Amniotic stem cell (primary cell): ENCODE measurements at places on chromosomes 3 and 15.

DNA sequence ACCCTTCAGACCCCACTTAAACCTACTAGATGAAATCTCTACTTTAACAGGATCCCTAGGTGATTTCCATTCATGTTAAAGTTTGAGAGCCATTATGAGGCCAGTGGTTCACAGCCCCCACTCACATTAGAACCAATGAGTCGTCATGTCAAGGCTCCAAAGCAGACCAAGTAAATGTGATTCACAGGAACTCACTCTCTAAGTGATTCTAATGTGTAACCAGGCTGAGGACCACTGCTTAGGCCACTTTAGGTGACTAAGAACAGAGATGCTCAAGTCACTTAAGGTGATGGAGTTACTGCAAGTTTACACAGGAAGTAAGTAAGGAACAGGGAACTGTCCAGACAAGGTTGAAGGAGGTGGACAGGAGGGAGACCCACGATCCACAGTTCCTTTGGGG lies 7.7 kb downstream of the GALNT15 start:
- DNase-seq = no peak

DNA sequence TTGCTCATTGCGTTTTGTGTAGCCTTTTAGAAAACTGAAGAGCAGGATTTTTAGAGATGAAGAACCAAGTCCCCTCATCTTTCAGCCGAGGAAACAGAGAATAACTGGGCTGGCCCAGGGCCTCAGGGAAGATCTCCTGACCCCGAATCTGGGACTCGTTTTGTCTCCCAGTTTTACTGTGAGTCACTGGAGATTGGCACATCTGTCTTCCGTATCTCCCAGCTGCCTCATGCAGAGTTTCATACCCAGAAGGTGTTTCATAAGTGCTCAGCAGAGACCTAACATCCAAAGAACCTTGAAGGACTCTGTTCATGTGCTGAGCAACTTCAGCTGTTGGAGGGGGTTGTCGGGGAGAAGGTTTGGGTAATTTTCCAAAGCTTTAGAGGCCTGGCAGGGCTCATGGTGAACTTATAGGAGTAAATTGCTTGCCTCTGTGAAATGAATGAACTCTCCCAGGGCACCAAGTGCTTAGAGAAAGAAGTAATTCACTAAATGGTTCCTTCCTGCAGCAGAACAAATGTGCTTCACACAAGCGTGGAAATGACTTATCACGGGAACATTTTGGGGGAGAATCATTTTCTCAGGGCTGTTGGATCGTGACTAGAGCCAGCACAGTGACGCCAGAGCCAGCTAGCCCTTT lies 121.4 kb downstream of the FAM43A start:
- no peak for DNase-seq

- no peak for DNase-seq
Observed at GRCh38 chr15:100862162-100862561, 17.5 kb upstream of the ALDH1A3 start.

- DNase-seq = no peak
Observed at GRCh38 chr3:127264292-127264691, 23.6 kb downstream of the PRR20G start.

- no peak for DNase-seq
Observed at GRCh38 chr3:72288955-72289691, 504.2 kb upstream of the PROK2 start.

DNA sequence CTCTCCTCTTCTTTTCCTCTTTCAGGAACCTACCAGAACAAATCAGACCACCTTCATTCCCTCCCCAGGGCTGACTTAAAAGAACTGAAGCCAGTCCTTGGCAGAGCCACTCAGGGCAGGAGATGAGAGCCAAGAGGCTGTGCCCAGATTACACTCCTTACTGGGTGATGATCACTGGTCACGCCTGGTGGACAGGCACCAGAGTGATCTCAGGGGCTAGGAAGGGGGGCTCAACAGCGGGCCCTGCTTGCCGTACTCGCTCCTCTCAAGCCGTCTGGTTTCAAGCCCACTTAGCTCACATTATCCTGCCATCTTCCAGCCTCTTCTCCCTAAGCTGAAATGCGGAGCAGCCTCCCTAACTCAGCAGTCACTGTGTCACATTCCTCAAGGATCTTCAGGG lies 1.7 kb upstream of the FAH start:
- DNase-seq = no peak

- DNase-seq = no peak
Observed at GRCh38 chr3:146159616-146160320, 1.2 kb downstream of the PLOD2 start.

DNA sequence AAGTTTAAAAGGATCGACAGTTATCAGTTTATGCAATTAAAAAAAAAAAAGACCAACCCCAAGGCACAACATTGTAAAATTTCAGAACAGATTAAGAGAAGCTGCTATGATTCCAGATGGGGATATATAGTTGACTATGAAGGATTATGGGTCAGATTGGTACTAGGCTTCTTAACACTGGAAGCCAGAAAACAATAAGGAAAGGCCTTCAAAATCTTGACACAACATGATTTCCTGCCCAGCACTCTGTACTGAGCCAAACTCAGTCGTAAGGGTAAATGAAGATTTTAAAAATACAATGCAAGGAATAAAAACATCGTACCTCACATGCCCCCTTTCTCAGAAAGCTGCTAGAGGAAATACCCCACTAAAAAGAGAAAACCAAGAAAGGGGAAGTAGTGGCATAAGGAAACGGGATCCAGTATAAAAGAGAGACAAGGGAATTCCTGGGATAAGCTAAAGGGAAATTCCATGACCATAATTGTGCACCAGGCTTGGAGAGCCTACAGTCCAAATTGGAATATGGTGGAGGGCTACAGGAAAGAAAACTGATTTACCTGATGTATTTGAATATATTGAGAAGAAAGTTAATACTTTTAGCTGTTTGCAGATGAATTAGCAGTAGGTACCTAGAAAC lies 27.9 kb downstream of the PIAS1 start:
- DNase-seq = no peak

GRCh38 chr15:42364529-42364928 lies 5.2 kb downstream of the CAPN3 start:
- DNase-seq = no peak

GRCh38 chr15:90210593-90210992 lies 9.5 kb downstream of the SEMA4B start:
- DNase-seq = no peak

DNA sequence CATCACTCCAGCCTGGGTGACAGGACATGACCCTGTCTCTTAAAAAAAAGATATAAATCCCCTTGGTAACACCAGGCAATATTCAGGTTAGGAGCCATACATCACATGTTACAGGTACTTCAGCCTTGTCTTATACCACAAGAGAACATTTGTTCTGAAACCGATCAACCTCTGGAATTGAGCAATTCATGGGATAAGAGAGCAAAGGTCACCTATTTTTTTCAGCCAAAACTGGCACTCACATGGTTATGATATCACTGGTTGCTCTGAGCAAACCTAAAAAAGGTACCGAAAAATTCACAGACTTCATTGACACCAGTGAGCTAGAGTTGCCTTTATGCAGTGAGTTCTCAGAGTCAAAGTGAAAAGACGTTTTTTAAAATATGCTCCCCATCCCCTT lies 9.1 kb downstream of the SPICE1 start:
- DNase-seq = no peak

DNA sequence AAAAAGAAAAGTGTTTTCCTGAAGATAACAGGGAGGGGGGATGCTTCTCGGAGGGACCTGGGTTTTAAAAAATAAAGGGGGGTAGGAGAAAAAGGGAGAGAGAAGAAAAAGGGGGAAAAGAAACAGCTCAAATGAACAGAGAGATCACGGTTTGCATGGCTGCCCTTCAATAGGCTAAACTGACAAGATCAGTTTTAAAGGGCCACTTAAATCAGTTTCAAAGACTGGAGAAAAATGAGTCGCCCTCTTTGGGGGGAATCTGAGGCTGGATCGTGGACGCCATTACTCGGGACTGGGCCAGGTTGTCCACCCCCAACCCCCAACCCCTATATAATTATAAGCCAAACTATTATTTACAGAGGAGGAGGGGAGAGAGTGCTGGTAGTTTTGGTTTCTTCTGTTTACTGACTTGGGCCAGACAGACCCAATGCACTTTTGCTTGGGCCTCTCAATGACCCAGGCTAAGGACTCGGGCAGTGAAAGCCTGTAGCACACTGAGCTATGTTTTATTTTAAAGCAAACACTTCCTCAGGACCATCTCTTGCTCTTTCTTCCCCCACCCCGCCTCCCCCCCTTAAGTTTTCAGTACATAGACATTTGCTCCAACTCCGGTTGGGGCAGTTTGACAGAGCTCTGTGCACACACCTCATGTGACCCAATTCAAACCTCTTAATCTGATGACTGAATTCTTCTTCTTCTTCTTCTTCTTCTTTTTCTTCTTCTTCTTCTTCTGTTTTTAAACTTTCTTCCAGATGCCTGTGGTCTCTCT lies 6.3 kb downstream of the NR2F2 start:
- no peak for DNase-seq

DNA sequence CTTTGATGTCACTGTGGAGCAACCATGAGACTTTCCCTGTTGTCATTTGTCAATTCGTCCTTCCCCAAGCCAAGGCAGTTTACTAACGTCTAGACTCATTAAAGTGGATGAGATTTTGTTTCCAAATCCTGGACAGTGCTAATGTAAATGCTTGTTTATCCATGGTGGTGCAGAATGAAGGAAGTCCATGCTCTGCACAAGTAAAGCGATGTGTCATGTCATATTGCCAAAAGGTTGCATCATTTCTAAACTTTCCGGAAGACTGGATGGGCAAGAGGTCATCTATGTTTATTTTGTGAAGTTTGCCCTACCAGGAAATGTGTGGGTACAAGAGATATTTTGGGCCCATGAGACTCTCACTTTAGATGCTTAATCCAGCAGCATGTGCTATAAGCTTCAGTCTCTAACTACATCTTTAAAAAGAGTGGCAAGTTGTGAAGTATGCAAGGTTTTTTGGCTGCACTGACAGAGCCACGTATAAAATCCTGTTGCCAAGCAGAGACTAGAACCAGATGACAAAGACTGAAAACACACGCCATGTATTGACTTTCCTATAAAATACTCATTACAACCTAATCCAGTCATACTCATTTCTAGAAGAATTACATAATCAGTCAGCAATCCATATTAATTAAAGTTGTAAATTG lies 72.1 kb upstream of the FNDC3B start:
- DNase-seq = peak; percentile 56

GRCh38 chr15:62625429-62626033 lies 417.0 kb upstream of the TPM1 start:
- DNase-seq = no peak

- DNase-seq = peak; percentile 38
Observed at GRCh38 chr3:57805674-57806073, 49.6 kb downstream of the SLMAP start.

- no peak for DNase-seq
Observed at GRCh38 chr3:133568294-133569014, 5.0 kb upstream of the CDV3 start.

DNA sequence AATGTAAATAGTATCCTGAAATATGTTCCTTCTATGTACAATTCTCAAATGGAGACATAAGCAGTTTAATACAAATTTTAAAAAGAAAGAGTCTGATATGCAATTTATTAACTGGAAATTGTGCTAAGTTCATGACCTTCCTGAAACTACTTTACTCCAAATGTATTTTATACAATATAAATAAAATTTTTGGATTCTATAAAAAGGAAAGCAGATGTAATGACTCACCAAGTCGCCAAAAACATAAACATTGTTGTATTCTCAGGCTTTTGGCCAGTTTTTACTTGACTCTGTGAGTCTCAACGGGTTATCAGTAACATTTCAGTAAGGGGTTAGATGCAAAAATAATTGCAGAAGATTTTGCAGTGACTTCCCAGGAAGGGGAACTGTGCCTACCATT lies 948.2 kb downstream of the EPHA3 start:
- peak; percentile 24 for DNase-seq

DNA sequence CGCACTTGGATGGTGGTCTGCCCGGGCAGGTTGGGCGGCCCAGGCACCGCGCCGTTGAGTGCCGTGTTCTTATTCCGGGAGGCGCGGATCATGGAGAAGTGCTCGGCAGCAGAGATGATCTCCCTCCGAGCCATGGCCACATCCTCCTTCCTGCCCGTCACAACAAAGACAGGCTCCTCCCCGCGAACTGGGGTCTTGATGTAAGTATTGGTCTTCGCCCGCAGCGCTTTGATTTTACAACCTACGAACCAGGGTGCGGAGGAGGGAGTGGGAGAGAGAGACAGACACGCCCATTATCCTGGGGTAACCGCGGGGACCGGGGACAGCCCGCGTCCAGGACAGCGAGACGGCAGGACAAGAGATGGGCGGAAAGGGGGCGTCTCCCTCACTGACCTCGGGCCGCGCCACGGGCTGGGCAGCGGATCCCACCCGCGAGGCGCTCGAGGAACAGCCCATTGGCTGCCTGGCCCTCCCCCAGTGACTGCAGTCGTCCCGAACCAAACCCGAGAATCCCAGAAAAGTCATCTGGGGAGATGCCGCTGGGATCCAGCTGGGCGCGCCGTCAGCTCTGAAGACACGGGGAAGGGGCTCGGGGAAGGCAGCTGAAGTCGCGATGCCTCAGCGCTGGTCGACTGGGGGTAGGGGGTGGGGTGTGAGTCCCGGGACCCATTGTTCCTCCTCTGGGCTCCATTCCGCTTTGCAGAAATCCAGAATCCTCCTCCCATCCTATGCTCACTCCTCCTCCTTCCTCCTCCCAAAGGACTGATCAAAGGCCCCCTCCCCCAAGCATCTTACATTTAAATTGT lies 1.2 kb downstream of the MEX3B start:
- DNase-seq = peak; percentile 53

DNA sequence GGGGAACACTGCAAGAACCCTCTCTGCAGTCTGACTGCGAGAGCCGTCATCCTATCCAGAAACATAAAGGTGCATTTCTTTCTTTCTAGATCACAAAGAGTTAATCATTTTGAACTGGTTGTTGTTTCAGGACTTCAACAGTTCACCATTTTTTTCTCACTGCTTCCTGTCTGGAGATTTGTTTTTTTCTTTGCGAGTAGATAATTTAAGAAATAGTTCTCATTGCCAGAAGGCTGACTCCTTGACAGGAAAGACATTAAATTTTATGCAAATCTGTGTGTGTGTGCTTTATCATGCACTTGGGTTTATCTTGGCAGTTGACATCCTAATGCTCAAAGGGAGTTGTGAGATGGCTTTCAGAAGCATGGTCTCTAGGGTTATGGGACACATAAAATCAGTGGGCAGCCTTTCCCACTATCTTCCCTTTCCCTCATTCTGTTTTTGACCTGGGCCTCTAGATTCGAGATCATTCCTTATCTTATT lies 123.5 kb upstream of the TBL1XR1 start:
- DNase-seq = no peak

GRCh38 chr15:91007266-91007665 lies 12.9 kb upstream of the PRC1 start:
- no peak for DNase-seq

- no peak for DNase-seq
Observed at GRCh38 chr3:77137559-77137958, 97.7 kb downstream of the ROBO2 start.

- DNase-seq = no peak
Observed at GRCh38 chr3:143413372-143413771, 293.8 kb downstream of the CHST2 start.

- DNase-seq = no peak
Observed at GRCh38 chr3:143753456-143753855, 94.8 kb downstream of the SLC9A9 start.

DNA sequence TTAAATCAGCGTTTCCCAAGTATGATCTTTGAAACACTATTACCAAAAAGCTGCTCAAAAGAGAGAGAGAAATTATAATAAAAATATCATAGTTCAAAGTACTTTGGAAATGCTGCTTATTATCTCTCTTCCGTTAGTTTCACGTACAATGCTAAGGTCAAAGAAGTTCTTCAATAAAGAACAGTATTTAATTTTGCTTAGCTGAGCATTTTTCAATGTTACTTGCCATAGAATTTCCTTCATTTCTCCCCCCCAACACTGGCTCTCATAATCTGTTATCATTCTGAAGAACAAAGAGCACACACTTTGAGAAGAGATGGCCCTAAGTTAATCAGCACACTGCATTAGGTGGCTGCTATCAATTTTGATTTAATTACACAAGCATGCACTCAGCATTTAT lies 840.8 kb upstream of the CFAP20DC start:
- DNase-seq = no peak
